ENCODE measurements at places on chromosomes 4 and X.

GRCh38 chr4:47719576-47719975 is 118.3 kb downstream of the CORIN start:
- no peak for DNase-seq

- peak; percentile 38 for DNase-seq
These were observed 45.4 kb downstream of the CXorf58 start for GRCh38 chrX:23952984-23953907.

DNA sequence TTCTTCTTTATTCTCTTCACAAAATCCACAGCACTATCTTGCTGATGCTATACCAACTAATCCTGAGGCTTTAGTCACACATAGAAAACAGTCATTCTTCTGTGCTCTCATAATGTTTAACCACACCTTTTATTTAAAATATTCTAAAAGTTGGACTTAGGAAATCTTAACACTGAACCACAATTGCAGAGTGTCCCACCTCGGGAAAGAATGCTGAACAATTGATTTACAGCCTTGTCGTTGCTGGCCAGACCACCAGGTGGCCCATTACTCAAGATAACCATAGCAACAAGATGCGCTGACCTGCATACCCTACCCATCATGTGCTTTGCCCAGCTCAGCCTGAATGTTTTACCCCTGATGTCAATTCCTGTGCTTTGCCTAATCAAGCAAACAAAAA is 100.8 kb downstream of the ARSJ start:
- no peak for DNase-seq

- DNase-seq, result no peak
These were observed 139.9 kb upstream of the SLC4A4 start for GRCh38 chr4:71198958-71199357.

- no peak for DNase-seq
These were observed 119.3 kb downstream of the ZNF330 start for GRCh38 chr4:141339966-141340365.

- no peak for DNase-seq
These were observed 43.2 kb downstream of the ZBTB49 start for GRCh38 chr4:4333265-4333706.

GRCh38 chr4:1937550-1937949 is 66.4 kb downstream of the NSD2 start:
- no peak for DNase-seq

DNA sequence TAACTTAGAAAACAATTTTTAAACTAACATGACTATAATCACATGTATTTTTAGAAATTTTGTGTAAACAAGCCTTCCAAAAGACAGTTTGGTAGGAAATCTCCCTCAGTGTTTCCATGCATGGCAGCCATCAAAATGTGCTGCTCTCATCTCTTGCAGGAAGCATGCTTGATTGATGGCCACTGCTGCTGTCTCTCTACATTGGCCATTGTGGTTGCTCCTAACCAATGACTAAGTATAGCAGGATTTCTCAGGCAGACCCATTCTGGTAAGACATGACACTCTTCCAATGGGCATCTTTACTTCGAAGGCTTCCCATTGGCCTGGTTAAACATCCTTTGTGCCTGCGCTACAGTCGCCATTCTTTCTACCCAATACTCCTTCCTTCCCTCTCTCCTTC is 78.9 kb upstream of the GUCY1A1 start:
- DNase-seq, result no peak

- DNase-seq, result no peak
These were observed 66.0 kb downstream of the ATG4A start for GRCh38 chrX:108157628-108158027.

DNA sequence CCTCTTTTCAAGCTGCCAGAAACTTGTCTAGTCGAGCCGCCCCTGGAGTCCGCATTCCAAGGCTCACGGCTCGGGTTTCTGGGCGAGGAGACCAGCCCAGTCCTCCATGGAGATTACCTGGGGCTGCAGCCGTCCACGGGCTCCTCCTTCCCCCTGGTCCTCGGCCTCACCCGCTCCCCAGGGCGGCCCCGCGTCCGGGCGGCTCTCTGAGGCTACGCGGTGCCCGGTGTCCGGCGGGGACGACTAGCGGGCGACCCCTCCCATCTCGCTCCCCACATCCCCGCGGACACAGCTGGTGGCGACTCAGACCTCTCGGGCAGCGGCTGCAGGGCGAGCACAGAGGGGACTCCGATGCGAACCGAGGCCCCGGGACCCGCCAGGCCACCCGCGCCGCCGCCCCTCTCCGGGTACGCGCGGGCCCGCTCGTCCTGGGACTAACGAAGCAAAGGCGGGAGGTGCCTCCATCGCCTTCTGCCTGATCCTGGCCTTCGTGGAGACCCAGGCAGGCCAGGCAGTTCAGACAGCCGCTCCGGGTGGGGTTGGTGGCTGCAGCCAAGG is 159.4 kb downstream of the TRAM1L1 start:
- no peak for DNase-seq

DNA sequence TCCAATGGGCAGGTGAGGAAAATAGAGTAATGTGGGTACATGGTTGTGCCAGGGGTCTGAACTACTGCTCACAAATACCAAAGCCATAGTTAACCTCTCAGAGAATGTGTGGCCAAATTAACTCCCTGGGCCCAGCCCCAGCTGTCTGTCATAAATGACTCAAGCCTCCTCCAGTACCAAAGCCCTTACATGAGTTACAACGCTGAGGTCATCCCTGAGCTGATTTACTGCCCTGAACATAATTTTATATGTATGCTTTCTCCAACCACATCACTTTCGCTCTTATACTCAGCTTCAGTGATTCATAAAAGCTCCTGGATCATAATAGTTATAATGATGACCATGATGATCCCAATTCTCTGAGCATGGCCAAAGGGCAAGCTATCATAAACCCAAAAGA is 283.9 kb downstream of the NKX6-1 start:
- DNase-seq, result no peak

DNA sequence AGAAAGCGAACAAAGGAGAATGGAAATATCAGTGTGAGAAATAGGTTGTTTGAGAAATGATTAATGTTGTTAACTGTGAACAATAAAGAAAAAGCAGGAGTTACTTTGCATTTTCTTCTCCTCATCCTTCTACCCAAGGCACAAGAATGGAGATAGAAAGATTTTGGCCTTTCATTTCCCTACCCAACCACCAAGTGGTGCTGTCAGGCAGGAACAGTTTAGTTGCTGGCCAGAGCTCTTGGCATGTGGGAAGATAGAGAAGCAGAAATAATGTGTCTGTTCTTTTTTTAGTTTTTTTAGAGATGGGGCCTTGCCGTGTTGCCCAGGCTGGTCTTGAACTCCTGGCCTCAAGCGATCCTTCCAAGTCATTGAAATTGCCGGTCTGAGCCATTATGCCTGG is 12.8 kb downstream of the HOPX start:
- no peak for DNase-seq

- DNase-seq, result no peak
These were observed 70.2 kb upstream of the NOCT start for GRCh38 chr4:138945401-138945800.

Measured in CD4-positive, CD25-positive, alpha-beta regulatory T cell (primary cell).